ENCODE measurements at places on chromosomes 13 and 19.

GRCh38 chr13:109509154-109509900 is 277.1 kb downstream of the IRS2 start:
- DNase-seq = no peak

- no peak for DNase-seq
Measured at GRCh38 chr13:79681069-79681468, 200.1 kb downstream of the NDFIP2 start.

DNA sequence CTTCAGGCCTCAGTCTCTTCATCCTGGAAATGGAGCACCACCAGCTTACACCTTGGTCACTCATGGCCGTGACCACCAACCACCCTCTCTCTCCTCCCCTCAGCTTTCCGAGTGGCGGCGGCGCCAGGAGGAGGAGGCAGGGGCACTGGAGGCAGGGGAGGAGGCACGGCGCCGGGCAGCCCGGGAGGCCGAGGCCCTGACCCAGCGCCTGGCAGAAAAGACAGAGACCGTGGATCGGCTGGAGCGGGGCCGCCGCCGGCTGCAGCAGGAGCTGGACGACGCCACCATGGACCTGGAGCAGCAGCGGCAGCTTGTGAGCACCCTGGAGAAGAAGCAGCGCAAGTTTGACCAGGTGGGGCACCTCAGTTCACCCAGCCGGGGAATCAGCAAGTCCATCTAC is 47.7 kb downstream of the KCNC3 start:
- no peak for DNase-seq

DNA sequence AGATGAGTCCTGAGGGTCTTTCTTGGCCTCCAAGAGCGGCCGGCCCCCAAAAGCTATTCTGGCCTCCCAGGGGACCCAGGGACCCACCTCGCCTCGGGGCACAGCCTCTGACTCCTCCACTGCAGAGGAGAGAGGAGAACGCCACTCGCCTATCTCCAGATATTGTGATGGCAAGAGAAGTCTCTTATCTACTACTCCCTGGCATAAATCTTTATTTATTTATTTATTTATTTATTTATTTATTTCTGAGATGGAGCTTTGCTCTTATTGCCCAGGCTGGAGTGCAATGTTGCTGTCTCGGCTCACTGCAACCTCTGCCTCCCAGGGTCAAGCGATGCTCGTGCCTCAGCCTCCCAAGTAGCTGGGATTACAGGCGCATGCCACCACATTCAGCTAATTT is 11.0 kb downstream of the SLC7A9 start:
- no peak for DNase-seq

DNA sequence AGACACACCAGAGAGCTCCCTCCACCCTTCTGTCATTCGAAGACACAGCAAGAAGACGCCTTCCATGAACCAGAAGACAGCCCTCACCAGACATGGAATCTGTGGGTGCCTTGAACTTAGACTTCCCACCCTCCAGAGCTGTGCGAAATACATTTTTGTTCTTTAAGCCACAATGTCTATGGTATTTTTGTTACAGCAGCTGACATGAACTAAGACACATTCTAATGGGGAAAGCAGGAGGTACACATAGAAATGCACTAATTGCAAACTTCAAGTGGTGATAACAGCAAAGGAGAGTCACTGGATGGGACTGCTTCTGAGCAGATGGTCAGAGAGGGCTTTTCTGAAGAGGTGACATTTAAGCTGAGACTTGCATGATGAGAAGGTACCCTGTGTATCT is 16.2 kb downstream of the OR7C2 start:
- no peak for DNase-seq

DNA sequence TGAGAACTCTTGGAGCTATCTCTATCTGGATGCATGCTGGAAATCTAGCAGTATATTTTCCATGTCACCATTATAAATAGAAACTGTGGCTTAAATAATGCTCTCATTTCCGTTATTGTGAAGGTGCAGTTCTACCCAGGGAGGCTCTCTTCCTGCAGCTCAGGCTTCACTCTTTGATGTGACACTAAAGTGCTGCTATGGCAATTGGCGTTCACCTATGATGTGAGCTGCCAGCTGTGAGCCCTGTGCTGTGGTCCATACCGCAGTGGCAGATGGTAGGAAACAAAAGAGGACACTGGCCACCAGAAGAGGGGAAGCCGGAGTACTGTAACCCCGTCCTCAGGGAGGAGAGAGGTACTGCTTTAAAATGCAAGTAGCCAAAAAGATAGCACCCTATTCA is 40.6 kb upstream of the ZNF681 start:
- DNase-seq = no peak

DNA sequence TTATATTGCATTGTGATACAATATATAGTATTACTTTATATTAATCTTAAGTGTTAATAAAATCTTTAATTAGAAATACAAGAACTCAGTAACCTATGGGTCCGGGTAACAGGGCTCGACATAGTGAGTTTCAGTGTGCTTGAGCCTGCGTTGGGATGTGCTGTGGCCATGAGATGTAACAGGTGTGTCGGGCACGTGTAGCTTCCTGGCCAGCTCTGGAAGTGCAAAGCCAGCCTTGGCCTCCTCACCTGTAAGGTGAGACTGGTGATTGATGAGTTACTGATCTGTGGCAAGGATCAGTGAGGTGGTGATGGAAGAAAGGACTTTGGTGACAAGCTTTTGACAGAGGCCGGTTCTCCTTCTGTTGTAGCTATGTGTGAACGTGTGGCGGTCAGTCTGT is 19.2 kb downstream of the ATP4B start:
- no peak for DNase-seq

GRCh38 chr13:21232599-21232998 is 56.1 kb downstream of the MRPL57 start:
- no peak for DNase-seq

- DNase-seq = no peak
Measured at GRCh38 chr19:42168206-42168605, 36.0 kb upstream of the POU2F2 start.

- DNase-seq = no peak
Measured at GRCh38 chr19:1085676-1086442, 9.3 kb downstream of the POLR2E start.

DNA sequence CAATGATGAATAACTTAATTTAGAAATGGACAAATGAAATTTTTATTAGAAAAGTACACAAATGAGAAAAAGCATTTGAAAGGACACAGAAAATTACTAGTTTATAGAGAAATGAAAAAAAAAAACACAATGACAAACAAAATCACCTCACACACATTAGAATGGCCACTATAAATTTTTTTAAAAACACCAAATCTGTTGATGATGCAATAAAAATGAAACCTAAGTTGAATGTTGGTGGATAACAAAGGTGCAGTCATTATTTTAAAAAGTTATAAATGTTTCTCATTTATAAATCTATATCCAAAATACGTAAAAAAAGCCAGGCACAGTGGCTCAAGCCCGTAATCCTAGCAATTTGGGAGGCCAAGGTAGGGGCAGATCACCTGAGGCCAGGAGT is 20.8 kb downstream of the ZNF626 start:
- no peak for DNase-seq

- no peak for DNase-seq
Measured at GRCh38 chr19:50701367-50701985, 18.1 kb downstream of the SHANK1 start.

DNA sequence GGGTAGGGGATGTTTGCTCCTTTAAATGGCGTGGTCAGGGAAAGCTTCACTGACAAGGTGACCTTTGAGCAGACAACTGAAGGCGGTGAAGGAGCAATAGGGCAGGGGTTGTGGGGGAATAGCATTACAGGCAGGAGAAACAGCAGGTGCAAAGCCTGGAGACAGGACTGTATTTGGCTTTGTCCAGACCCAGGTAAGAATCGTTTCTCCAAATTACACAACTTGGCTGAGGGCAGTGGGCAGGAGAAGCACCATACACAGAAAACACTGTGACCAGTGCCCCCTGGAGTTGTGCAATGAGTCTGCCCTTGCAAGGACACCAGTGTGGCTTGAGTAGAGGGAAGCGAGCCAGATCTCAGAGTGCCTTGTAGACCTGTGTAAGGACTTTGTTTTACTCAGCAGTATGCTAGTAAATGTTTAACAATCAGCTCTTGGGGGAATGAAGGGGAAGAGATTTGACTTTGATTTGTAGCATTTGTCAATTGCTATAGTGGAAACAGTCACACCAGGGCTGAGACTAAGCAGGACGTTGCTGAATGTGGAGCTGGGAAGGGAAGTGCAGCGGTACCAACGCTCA is 360.0 kb downstream of the DCT start:
- no peak for DNase-seq

GRCh38 chr19:30890033-30890432 is 459.2 kb downstream of the TSHZ3 start:
- DNase-seq = no peak

DNA sequence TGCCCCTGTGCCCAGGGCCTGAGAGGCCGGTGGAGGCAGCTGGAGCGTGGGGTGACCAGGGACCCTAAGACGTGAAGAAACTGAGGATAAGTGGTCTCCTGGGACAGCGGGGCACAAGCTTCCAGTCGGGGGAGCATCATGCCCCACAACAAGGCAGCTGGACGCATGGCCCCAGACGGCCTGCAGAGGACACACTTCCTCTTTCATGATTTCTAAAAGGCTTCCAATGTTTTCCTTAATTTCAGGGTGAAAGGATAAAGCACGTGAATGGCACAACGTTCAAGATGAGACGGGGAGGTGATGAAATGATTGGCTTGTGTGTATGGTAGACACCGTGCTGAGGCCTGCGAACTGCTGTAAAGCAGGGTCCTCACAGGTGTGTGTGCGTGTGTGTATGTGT is 20.2 kb upstream of the MYDGF start:
- no peak for DNase-seq

DNA sequence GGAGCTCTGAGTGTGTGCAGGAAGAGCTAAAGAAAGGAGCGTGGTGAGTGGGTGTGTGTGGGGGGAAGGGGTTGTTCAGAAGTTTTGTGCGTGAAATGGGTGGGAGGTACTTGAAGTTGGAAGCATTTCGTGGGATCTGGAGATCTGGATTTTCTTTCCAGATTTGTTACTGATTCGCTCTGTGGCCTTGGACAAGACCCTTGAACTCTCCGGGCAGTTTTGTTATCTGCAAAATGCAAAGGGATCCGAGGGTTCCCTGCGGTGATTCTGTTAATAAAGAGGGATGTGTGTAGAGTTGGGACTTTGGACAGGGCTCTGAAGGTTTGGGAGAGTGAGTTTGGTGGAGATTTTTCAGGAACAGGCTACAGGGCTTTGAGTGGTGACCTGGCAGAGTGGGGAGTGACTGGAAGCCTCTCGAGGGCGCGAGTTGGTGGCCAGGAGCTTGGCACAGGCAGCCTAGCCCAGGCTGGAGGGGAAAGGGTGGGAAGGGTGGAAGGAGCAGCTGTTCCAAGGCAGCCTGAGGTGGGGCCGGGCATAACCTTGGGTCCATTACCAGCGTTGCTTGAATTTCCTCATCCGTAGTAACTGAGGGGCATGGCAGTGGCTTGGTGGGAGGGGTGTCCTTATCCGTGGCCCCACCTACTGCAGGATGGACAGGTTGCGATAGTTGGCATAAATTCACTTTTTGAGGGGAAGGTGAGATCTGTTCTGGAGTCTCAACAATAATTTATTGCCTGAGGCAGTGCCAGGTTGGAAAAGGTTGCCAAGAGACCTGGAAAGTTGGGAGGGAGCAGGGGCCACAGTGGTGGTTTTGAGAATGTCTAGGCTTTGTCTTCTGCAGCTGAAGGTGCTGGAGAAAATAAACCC is 2.1 kb downstream of the ACTN4 start:
- DNase-seq = no peak

DNA sequence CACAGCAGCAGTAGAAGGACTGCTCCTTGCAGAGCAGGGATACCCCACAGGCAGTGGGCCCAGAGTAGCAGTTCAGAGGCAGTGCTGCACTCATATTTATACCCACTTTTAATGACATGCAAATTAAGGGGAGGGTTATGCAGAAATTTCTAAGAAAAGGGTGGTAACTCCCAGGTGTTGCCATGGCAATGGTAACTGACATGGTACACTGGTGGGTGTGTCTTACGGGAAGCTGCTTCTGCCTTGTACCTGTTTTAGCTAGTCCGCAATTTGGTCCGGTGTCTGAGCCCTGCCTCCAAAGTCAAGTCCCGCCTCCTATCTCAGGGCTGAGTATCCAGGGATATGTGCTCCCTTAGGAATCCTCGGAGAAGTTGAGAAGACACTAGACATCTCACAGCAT is 79.2 kb upstream of the UQCRFS1 start:
- no peak for DNase-seq

DNA sequence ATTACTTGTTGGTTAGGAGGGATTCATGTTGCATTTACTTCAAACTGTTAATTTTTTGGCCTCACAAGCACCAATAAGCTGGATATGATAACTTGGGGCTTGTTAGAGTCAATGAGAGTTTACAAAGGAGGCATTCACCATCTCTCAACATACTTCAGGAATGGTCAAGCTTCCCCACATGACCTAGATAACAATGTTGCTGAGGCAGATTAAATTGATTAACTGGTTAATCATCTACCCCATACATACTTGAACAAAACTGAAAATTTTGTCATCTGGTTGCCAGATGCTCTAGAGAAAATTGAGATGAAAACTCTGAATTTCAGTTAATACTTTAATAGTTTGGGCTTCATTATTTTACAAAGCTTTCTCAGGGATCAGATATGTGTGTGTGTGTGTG is 43.0 kb upstream of the UBL3 start:
- no peak for DNase-seq

DNA sequence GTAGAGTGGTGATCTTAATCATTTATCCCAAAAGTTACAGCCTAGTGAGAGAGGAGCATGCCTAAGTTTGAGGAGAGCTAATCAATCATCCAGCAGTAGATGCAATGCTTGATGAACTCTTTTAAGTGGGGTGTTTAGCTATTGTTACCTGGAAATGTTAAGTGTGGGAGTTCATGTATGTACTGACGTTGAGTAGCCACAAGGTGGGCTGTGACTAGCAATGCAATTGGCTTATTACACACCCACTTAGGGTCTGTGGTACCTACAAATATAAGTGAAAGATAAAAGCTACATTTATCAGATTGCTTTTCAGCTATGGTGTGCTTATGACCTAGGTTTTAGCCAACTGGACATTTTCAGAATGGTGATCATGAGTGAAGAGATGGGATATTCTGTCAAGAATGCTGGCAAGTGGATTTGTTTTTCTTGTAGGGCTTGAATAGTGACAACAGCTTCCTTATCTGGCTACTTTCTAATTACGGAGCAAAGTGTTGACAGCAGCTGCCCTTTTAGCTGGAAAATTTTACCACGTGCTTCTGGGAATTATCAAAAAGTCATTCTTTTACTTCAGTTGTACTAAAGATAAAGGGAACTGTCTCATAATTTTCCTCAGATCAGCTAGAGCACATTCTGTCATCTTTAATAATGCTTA is 170.6 kb downstream of the POSTN start:
- DNase-seq = no peak

GRCh38 chr19:30682999-30683536 is 310.9 kb downstream of the ZNF536 start:
- DNase-seq = peak; percentile 35

GRCh38 chr13:38538422-38538821 is 148.5 kb upstream of the FREM2 start:
- no peak for DNase-seq

DNA sequence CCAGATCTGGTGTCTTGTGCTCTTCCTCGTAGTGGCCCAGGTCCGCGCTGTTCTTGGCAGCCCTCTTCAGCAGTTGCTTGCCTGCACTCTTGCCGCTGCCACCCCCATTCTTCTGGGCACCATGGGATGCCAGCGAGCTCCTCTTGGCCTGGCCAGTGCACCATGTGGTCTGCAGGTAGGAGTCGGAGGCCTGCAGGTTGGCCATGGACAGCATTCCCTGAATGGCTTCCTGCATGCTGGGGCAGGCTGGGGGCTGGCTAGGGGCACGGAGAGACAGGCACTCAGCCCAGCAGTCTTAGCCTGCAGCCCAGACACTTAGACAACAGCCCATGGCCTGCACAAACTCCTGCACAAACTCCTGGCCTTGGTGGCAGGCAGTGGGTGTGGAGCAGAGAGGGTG is 234.9 kb downstream of the TUBA3C start:
- no peak for DNase-seq

GRCh38 chr13:20461860-20462532 is 63.7 kb downstream of the CRYL1 start:
- DNase-seq = no peak

Data from NCI-H460 (cell line).